ENCODE measurements at places on chromosomes 11 and 22. TPM values are rescaled to one million over a fixed set of nuclear protein-coding genes. Genes with fewer than 3 reads are reported as not detected.
A peak's percentile ranks its signal among the peaks of the same experiment; 100 is the strongest.

Gene MYBPC3
- total RNA-seq, result not detected

Gene SLCO2B1
- total RNA-seq, result 0.84 TPM

Gene MFRP
- total RNA-seq, result not detected

Gene MUC5B
- total RNA-seq, result 0.05 TPM

Gene PRR33
- not detected for total RNA-seq

Gene C22orf42
- total RNA-seq, result 0.18 TPM

Gene AGBL2
- total RNA-seq, result 3.6 TPM

Gene KRTAP5-8
- total RNA-seq, result not detected

Gene EXPH5
- 5.8 TPM for total RNA-seq

Gene MIOX
- total RNA-seq, result not detected

Gene AMPD3
- 21.2 TPM for total RNA-seq

Gene CEND1
- total RNA-seq, result 0.14 TPM

Gene JAML
- 0.40 TPM for total RNA-seq

Gene C11orf91
- total RNA-seq, result not detected

GRCh38 chr11:43419460-43419859 lies 60.7 kb downstream of the TTC17 start:
- peak; percentile 56 for DNase-seq

DNA sequence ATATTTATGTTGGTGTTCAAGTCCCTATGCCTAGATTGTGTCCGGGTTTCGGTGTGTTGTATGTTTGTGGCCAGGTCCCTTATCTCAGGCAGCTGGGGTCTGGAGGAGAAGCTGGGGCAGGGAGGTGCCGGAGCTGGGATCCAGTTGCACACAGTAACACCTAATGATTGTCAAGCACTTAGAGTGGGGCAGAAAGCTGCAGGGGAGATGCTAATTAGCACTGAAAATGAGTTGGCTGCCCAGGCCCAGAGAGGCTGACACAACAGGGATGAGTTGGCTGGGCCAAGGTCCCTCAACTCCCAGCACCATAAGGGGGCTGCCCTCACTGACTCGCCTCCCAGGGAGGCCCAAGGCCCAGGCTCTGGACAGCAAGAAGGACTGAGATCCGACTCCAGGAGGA lies 12.2 kb downstream of the PDE2A start:
- DNase-seq, result no peak

- DNase-seq, result no peak
These were observed 62.0 kb downstream of the STK33 start for GRCh38 chr11:8531982-8532381.

GRCh38 chr11:115269191-115269950 lies 234.8 kb downstream of the CADM1 start:
- no peak for DNase-seq

GRCh38 chr11:81303038-81303664 lies 1430.5 kb downstream of the FAM181B start:
- no peak for DNase-seq

DNA sequence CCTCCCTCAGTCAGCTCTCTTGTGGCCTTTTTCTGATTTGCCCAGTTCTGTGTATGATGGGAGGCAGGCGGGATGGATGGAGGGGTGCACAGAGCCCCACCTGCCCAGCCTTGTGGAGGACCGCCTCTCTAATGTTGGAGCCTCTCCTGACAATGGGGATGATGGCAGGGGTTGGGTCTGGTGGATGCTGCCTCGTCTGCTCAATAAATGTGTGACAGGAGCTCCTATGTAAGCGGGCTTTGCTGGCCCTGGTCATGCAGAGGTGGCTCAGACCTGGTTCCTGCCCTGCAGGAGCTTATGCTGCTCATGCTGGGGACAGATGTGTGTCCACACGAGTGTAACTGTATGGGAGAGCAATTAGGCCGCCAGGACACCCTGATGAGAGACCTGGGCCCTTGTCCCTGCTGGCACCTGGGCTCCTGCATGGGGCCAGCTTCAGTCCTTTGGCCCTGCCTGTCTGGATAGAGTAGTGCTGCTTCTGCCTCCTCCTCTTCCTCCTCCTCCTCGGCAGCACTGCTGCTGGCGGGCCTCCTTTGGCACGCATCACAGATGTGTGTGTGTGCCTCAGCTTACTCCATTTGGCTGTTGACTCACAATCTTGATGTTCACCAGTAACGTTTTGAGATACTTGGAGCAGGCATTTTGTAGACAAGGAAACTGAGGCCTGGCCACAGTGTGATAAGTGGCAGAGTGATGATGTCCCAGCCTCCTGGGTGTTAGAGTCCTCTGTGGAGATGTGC lies 131.0 kb downstream of the TBC1D22A start:
- peak; percentile 24 for DNase-seq

DNA sequence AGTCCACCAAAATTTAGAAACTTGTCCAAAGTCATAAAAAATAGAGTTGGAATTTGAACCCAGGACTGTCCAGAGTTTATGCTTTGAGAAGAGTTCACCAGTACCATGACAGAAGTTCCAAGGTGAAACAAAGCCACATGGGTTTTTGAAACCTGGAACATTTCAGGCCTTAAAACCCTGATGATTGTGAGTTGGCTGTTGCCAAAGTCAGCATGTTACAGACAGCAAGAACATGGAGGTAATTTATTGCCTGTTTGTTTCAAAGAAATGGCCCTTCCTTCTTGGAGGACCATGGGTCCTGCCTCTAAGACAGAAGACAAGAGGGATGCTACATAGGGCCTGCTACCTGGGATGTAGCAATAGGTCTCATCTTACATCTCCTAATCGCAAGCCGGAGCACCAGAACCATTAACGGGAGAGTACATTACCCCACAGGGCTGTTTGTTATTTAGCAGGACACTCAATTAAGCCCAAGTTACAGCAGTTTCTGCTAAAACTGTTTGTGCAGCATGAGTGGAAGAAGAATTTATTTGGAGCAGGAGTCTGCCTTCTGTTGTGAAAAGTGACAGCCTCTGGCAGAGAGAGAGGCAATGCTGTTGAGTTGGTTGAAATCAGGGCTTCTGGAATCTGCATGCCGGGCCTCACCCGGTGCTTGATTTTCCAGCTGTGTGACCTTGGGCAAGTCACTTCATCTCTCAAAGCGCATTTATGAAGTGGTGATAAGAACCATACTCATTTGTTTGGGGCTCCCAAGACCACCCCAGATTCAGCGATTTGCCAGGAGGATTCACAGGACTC lies 136.2 kb downstream of the LDLRAD3 start:
- peak; percentile 7 for DNase-seq

DNA sequence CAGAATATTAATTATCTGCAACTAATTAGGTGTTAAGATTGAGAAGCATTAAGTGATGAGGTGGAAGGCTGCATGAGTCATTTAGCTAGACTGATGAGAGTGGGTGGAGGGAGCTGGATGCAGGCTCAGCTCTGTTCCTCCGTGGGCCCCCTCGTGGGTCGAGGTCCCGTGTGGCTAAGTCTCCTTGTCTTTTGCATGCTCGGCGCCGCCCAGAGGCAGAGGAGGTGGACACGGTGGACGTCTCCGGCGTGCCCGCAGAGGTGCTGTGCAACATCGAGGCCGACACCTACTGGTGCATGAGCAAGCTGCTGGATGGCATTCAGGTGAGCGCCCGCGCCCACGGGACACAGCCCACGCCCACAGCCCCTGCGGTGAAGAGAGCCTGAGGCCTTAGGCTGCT lies 211.6 kb downstream of the TBC1D22A start:
- DNase-seq, result peak; percentile 33

DNA sequence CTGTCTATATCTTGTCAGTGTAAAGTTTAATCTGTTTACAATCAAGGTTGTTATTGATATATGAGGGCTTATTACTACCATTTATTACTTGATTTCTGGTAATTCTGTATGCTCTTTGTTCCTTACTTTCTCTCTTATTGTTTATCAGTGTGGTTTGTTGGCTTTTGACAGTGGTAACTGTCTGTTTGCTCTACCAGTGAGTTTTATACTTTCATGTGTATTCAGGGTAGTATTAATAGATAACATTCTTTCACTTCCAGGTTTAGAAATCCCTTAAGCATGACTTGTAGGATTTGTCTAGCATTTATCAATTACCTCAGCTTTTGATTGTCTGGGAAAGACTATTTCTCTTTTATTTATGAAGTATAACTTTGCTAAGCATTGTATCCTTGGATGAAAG lies 37.5 kb upstream of the SLC22A25 start:
- DNase-seq, result no peak

GRCh38 chr22:48868554-48868953 lies 959.1 kb downstream of the BRD1 start:
- DNase-seq, result no peak

DNA sequence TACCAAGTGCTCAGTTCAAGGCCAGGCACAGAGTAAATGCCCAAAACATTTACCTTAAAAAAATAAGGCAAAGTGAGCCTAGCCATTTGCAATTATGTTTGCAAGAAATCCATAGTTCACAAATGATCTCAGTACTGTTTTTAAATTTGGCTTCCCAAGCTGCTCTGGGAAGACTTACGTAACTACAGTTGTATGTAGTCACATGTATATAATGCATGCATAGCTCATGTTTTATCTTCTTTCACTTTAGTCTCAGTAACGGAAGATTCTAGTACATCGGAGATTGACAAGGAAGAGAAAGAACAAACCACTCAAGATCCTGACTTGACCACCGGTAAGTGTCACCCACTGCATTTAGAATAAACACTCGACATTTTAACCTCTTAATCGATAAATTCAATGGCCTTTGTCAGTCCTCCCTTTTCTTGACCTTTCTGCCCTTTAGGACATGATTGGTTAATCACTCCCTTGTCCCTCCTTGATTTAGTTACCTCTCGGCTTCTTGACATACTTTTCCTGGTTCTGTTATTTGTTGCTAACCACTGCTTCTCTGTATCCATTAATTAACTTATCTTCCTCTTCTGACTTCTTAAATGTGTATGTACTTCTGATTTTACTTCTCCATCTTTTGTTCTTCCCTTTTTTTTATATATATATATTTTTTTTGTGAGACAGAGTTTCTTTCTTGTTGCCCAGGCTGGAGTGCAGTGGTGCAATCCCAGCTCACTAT lies 18.0 kb upstream of the JHY start:
- DNase-seq, result no peak

GRCh38 chr11:115463606-115464005 lies 40.6 kb downstream of the CADM1 start:
- no peak for DNase-seq

DNA sequence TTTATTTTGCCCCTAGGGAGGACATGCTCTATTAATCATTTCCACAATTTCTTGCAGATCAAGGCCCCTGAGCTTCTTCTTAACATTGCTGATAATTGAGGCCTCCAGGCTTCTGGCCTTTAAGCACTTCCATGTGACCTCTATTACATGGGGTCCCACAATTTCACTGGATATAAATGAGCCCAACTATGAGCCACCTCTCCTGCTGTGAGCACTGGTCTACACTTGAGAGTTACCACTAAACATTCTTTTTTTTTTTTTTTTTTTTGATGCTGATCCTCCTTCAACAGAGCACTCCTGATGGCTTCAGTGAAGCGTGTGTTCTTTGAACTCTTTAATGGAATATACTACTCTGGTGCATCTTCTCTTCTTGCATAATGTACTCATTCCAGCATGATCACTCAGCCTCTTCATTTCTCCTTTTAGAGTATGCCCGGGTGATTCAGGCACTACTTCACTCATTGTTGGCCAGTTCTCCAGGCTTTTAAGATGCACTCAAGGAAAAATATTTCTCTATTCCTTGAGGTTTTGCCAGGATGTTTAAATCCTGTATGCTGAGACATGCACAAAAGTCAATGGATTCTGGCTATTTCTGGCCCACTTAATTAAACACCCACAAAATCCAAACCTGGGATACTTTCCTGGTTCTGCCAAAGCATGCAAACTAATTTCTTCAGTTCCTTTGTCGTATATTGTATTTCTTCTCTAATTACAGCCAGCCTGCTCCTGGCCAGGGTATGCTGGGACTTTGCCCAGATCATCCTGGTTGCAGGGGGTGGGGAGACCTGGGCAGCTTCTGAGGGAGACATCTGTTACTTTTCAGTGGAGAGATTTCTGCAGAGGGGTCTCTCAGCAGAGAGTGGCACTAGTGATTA lies 257.8 kb upstream of the LUZP2 start:
- no peak for DNase-seq

GRCh38 chr11:11155962-11156815 lies 196.9 kb downstream of the CSNK2A3 start:
- DNase-seq, result peak; percentile 96

GRCh38 chr11:32840587-32840986 lies 10.9 kb downstream of the PRRG4 start:
- no peak for DNase-seq

DNA sequence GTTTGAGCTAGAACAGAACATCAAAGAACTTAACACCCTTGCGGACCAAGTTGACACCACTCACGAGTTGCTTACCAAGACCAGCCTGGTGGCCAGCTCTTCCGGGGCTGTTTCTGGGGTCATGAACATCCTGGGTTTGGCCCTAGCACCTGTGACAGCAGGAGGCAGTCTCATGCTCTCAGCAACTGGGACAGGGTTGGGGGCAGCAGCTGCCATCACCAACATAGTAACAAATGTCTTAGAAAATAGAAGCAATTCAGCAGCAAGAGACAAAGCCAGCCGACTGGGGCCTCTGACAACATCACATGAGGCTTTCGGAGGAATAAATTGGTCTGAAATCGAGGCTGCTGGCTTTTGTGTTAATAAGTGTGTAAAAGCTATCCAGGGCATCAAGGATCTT lies 8.7 kb downstream of the APOL5 start:
- no peak for DNase-seq

- no peak for DNase-seq
These were observed 14.0 kb downstream of the HSPA8 start for GRCh38 chr11:123047947-123048293.

- no peak for DNase-seq
These were observed 430.8 kb upstream of the CNTN5 start for GRCh38 chr11:98589967-98590366.

DNA sequence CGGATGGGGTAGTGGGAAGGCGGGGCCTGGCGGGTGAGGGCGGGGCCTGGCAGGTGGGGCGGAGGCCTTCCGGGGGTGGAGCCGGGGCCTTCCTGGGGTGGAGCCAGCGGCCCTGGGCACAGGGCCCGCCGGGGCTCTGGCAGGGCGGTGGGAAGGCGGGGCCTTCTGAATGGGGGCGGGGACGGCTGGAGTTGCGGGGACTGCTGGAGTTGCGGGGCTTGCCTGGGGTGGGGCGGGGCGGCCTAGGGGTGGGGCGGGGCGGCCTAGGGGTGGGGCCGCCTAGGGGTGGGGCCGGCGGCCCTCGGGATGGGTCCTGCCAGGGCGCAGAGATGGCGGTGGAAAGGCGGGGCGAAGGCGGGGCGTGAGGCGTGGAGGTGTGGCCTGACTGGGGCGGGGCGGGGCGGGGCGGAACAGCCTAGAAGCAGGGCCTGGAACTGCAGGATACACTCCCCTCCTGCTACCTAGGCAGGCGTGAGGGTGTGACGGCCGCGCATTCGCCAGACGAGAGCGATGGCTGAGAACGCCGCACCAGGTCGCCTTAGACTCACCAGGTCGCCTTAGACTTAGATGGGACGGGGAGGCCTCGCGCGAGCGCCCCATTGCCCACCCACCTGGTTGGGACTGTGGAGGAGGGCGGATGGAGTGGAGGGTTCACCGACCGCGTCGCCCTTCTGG lies 19.3 kb downstream of the RRP7A start:
- peak; percentile 96 for DNase-seq

DNA sequence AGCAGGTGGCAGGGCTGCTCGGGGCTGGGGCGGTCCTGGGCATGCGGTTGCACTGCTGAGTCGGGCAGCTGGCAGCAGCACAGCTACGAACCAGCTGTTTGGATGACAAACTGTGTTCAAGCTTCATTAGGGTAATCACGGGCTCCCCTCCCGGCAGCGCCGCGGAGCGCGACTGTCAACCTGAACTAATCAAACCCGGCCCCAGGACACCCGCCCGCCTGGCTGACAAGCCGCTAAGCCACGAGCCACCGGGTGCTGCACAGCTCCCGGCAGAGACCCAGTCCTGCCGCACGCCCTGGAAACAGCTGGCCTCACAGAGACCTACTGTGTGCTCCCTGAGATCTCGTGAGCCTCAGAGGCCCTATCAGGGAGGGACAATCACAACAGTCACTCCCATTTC lies 60.6 kb upstream of the TCF20 start:
- DNase-seq, result no peak

GRCh38 chr22:25567251-25567675 lies 2.8 kb downstream of the GRK3 start:
- DNase-seq, result no peak

Data from endodermal cell (in vitro differentiated cells).